ENCODE measurements at places on chromosomes 16 and 17. TPM values are rescaled to one million over a fixed set of nuclear protein-coding genes. Genes with fewer than 3 reads are reported as not detected.

The GNAO1 gene
- 0.50 TPM for total RNA-seq

The SLC26A11 gene
- total RNA-seq, result 4.0 TPM

The KCNH6 gene
- total RNA-seq, result not detected

The CCDC154 gene
- 1.8 TPM for total RNA-seq

The NPW gene
- 1.3 TPM for total RNA-seq

The GHDC gene
- 9.7 TPM for total RNA-seq

The CACNG4 gene
- not detected for total RNA-seq

The HOXB1 gene
- total RNA-seq, result not detected

The CLEC3A gene
- not detected for total RNA-seq

The MRC2 gene
- total RNA-seq, result 4.1 TPM
